ENCODE measurements at places on chromosomes 3 and 15.

- no peak for DNase-seq
Observed at GRCh38 chr3:64203969-64204908, 21.0 kb downstream of the PRICKLE2 start.

DNA sequence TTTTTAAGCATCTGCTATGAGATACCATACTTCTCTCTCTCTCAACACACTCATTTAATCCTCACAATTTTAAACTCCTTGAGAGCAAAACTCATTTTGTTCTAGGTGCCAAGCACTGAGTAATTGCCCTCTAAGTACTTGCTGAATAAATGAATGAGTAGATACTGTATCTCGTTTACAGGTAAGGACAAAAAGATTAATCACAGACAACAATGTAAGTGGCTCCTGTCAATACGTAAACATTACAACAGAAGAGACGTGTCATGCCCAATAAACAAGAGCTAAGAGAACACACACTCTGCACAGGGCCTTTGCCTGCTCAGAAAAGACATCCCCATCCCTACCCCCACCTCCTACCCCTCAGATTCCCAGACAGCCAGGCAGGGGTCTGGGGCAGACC is 59.8 kb downstream of the CHSY1 start:
- no peak for DNase-seq

DNA sequence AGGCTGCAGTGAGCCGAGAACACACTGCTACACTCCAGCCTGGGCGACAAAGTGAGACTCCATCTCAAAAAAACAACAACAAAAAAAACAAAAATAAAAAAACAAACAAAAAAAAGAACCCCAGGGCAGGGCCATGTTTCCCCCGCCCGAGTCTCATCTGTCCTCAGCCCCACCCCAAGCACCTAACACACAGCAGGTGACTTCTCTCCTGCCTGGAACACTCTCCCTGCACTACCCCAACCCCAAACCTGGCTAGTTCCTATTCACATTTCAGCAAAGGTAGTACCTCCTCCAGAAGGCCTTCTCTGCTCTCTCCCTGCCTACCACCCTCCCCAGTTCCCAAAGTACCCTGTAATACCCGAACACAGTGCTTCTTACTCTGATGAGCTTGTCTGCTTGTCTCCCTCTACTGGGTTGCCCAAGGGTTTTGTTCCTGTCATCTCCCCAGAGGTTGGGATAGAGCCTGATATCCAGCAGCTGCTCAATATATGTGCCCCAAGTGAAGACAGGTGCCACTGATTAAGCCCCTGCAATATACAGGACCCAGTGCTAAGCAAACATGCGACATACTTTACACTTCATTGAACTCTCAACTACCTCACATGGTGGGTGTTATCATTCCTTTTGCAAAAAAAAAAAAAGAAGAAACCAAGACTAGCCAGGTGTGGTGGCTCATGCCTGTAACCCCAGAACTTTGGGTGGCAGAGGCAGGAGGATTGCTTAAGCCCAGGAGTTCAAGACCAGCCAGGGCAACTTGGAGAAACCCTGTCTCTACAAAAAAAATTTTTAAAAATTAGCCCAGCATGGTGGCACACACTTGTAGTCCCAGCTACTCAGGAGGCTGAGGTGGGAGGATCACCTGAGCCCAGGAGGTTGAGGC is 103.6 kb downstream of the DAPK2 start:
- DNase-seq = no peak

- no peak for DNase-seq
Observed at GRCh38 chr15:66452971-66453580, 44.5 kb downstream of the SNAPC5 start.

DNA sequence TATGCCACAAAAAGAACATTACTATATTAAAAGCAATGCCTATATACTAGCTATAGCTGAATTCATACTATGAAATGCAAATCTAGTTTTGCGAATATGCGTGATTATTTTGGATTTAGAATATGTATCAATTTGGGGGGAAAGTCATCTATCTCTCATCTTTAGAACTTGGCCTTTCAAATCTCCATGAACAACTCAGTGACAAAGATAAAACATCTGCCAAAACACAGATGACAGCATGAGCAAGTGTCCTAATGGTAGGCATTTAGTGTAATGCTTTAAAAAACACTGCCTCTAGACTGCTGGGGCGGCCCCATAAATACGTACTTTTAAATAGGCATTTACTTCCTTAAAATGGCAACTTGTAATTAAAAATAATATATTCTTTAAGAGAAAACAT is 2.7 kb downstream of the CD47 start:
- no peak for DNase-seq

DNA sequence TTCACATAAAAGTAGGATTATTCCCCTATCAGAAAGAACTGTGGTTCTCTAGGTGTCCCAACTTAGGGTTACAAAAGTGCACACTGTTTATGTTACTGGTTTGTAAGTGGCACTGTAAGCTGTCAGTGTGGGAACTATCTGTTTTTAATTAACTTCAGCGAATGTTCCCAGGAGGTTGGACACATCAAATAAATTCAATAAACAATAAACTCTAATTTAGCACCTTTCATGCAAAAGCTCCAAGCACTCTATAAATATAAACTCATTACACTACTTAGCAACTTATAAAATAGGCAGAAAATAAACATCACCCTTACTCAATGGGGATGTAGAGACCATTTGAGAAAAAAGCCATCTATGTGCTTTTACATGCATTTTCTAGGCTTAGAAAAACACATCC is 168.4 kb upstream of the SLC2A2 start:
- no peak for DNase-seq

DNA sequence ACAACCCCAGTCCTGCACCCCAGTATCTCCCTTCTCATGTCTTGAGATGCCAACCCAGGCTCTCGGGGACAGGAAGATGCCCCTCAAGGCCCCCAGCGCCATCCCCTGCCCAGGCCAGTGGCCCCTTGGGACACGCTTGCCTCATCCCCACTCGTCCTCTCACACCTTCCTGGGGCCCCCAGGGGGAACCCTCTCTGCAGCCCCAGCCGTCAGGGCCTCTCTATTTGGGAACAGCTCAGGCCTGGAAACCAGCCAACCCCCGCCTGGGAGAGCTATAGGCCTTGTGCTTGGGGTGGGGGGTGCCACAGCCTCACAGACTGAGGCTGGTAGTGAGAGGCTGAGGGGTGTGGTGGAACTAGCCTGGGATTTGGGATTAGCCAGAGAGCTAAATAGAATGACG is 7.8 kb downstream of the LINGO1 start:
- no peak for DNase-seq

- no peak for DNase-seq
Observed at GRCh38 chr3:151816091-151816604, 2.2 kb downstream of the AADAC start.

- DNase-seq = no peak
Observed at GRCh38 chr3:20320489-20320888, 134.5 kb upstream of the SGO1 start.

GRCh38 chr3:115348951-115349745 is 202.1 kb upstream of the ZBTB20 start:
- no peak for DNase-seq

DNA sequence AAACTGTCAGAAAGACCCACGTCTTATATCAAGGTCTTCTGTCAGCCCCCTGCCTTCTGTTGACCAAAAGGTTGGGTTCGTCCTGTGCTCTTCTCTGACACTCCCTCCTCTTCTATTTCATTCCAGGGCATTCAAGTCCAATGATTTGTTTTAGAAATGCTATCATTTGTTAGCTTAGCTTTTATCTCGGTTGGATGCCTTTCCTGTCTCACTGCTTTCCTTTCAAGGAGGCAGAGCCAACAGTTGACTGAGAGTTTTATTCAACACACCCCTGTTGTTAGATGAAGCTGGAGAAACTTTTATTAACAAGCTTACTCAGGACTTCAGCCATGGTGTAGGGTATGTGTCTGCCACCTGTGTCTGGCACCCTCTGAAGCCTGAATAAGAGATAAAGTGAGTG is 112.0 kb upstream of the SLC7A14 start:
- no peak for DNase-seq

GRCh38 chr3:188262913-188263683 is 109.1 kb downstream of the LPP start:
- DNase-seq = no peak

All from activated CD4-positive, alpha-beta T cell treated with anti-CD3 and anti-CD28 coated beads, Interleukin-2, amount 10 ng/mL, durations not matched to agents 7 days and 5 days (primary cell).